ENCODE measurements at places on chromosomes 13 and 19.

DNA sequence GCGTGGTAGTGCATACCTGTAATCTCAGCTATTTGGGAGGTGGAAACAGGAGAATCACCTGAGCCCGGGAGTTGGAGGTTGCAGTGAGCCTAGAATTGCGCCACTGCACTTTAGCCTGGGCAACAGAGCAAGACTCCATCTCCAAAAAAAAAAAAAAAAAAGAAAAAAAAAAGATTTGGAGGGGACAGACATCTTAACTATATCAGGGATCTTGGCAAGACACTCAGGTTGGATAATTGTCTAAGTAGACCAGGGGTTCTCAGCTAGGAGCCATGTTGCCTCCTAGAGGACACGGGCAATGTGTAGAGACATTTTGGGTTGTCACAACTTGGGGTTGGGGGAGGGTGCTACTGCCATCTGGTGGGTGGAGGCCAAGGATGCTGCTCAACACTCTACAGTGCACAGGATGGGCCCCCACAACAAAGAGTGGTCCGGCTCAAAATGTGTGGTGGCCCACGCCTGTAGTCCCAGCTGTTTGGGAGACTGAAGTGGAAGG lies 1.9 kb upstream of the ZNF580 start:
- DNase-seq = no peak

GRCh38 chr19:40588926-40589569 lies 12.1 kb upstream of the LTBP4 start:
- no peak for DNase-seq

- DNase-seq = no peak
Observed at GRCh38 chr13:49278211-49278610, 30.5 kb downstream of the CDADC1 start.

DNA sequence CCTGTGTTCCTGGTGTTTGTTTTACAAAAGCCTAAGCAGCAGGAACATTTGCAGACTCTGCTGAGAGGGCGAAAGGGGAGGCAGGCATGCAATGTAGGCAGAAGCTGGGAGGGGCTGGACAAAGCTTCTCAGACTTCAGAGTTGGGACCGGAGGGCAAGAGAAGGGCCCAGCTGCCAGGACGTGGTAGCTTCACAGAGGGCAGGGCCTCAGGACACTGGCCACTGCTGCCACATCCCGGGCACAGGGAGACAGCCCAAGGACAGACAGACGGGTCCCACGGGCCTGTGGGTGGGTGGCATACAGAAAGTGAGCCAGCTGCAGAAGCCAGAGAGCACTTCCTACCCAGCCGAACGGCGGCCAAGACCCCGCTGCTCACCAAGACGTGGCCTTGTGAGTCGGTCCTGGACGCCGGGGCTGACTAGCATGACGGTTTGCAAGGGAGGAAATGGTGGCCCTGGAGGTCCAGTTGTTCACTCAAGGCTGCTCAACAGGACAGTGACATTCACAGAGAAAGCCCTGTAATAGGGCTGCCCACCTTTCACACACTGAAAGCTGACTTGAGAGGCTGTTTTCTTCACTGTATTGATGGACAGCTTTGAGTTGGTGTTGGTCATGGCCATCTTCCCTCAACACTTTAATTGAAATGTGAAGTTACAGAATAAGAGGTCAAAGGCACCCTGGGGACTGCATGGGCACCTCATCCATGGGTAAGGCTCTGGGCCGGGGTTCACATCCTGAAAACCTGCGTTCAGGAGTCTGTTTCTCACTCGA lies 23.7 kb upstream of the TFDP1 start:
- no peak for DNase-seq

DNA sequence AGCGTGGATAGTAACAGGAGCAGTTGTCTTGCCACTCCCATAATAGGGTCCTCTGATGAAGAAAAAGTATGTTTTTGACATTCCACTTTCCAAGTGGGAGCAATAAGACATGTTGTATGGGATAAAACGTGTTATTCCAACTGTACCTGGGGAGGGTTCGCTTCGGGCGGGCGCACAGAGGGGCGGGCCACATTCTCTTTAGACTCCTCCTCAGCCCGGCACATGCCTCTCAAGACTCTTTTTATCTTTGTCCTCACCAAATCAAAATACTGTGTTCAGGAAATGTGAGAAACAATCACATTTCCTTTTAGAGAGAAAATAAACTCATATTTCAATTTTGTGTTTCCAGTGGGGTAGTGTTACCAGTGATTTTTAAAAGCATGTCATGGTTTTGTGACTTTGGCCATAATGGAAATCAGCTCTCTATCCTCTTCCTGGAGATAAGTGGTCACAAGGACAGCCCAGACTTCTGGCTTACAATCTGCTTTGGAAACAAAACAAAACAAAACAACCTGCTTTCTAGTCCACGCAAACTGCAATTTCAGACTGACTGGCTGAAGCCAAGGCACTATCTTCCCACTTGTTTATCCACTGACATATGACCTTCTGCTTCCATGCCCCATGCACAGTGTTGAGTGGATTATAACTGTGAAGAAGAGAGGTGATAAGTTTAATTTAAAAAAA lies 276.1 kb downstream of the NALCN start:
- DNase-seq = no peak

- DNase-seq = no peak
Observed at GRCh38 chr13:26705536-26705935, 55.0 kb downstream of the GPR12 start.

DNA sequence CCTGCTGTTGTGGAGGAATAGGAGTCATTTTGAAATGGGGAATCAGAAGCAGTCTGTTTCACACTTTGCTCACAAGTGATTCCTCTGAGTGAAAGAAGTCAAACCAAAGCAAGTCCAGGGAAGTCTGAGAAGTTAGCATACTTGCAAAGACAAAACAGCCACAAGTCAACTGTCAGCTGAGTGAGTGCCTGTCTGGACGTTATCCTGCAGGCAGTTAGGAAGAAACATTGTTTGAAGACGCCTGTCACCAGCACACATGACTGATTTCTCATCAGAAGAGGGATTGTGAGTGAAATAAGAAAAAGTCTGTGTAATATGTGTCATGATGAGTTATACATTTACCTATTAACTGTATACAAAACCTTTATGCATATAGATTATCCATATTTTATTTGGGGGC lies 153.5 kb downstream of the KCNRG start:
- DNase-seq = no peak

GRCh38 chr13:112890316-112891145 lies 78.5 kb upstream of the MCF2L start:
- no peak for DNase-seq

- no peak for DNase-seq
Observed at GRCh38 chr13:35480346-35480745, 3.9 kb upstream of the MAB21L1 start.
